ENCODE measurements at places on chromosomes 11 and 22.

DNA sequence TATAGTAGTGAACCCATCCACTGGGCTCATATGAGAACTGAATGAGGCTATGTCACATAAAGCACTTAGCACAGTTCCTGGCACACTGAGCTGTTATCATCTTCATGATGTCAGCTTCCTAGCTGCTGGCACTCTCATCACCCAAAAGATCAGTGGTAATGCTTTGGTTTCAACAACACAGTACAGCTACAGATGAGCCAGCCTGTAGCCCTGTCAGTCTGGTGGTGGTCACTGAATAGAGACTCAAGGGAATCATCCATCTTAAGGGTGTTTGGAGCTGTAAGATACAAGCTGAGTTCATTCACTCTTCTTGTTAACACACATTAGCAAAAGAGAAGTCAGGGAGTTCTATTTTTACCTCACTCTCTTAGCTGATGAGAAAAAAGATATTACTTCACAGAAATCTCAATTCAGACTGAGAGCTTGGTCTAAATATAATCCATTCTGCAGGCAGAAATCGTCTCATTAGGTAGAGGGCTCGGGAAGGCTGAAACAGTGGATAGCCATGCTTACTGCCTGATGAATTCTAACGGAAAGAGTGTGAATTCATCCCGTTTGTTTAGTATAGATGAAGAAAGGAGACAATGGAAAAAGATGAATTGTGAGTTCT is 6.3 kb upstream of the SLC1A2 start:
- DNase-seq = no peak

GRCh38 chr22:37420686-37421467 is 6.4 kb downstream of the ELFN2 start:
- DNase-seq = no peak

GRCh38 chr22:49533886-49534285 is 293.8 kb downstream of the BRD1 start:
- DNase-seq = no peak

- DNase-seq = no peak
Measured at GRCh38 chr11:131274233-131274632, 96.2 kb upstream of the NTM start.

Data from esophagus squamous epithelium (tissue), 5 donors.